ENCODE measurements at places on chromosomes 16 and 17. TPM values are rescaled to one million over a fixed set of nuclear protein-coding genes. Genes with fewer than 3 reads are reported as not detected.

DNA sequence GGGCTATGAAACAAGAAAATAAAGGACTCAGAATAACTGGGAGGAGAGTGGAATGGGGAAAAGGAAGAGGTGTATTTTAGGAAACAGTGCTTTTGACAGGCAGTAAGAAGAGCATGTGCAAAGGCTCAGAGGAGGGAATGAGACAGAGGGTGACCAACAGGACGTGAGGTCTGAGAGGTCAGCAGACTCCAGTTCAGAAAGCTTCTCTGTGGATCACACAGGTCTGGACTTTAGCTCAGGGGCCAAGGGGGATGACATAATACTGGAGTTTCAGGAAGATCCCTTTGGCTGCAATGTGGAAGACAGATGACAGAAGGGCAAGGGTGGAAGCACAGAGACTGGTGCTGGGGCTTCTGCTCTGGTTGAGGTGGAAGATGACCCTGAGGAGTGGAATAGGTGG, 489.9 kb upstream of the CDH5 start:
- DNase-seq, result no peak

GRCh38 chr17:8103549-8103948, 14.8 kb downstream of the ALOXE3 start:
- no peak for DNase-seq

DNA sequence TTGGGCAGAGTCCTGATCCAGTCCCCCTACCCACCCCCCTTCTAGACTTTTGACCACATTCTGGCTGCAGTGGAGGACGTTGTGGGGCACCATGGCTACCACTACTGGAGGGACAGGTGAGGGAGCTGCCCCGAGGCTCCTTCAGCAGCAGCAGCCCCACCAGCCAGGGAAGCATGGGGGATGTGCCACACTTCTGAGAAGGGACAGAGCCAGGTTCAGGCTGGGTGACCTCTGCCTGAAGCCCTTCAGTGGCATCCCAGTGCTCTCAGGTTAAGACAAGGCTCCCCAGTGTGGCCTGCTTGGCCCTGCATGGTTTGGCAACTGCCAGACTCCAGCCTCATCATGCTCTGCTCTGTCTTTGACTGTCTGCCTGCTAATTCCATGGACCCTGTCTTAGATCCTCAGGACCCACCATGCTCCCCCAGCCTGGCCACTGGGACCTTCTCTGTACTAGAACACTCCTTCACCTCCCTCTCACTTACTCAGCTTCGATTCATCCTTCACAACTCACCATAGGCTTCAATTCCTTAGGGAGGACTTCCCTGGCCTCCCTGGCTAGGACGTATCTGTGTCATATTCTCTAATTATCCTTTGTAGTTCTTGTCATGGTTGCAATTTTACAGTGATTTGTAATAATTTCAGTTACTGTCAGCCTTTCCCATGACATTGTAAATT, 8.8 kb downstream of the SLC9A5 start:
- no peak for DNase-seq

AMFR gene
- total RNA-seq, result 89.6 TPM

- no peak for DNase-seq
Observed at GRCh38 chr16:19180741-19181140, 12.7 kb downstream of the SYT17 start.

DNA sequence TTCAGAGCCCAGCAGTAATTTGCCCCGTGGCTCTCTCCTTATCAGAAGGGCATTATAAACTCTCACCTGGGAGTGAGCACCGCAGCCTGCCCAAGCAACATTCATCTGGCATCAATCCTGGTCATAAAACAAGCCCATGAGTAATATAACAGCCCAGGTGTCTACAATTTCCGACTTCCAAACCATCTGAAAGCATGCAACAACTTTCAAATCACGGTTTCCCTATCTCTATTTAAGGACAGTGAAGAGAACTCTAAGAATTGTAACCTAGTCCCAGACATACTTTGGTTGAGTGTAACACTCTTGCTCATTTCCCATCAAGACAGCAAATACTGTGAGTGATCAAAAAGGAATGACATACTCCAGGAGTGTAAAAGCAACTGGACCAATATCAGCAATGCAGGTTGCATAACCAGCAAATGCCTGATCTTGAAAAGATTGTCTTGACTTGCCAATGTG, 487.4 kb upstream of the SOX9 start:
- DNase-seq, result peak; percentile 56

- DNase-seq, result no peak
Observed at GRCh38 chr16:22693638-22694340, 120.2 kb upstream of the HS3ST2 start.

DNA sequence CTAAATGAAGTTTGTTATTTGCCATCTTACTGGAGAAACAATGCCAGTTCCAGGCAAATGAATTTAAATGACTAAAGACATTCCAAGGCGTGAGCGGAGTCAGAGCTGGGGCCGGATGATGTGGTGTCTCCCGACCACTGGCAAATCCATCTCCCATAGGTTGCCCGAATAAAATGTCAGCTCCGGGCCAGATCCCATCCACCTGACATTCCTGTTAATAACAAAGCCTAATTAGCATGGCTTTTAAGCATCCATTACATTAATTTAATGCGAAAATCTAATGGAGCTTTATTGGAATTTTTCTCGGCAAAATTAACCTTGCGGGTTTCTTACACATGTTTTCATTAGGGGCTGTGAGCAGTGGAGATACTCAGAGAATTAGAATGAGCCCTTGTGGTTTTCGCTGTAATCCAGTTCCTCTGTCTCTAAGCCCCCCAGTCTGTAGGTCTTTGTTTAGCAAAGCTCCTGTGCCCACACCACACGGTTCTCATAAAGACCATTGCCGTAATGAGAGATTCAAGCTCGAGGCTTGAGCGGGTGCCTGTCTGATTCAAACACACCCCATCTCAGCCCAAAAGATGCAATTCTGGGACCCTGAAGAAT, 123.3 kb downstream of the CCT6B start:
- DNase-seq, result no peak

DNA sequence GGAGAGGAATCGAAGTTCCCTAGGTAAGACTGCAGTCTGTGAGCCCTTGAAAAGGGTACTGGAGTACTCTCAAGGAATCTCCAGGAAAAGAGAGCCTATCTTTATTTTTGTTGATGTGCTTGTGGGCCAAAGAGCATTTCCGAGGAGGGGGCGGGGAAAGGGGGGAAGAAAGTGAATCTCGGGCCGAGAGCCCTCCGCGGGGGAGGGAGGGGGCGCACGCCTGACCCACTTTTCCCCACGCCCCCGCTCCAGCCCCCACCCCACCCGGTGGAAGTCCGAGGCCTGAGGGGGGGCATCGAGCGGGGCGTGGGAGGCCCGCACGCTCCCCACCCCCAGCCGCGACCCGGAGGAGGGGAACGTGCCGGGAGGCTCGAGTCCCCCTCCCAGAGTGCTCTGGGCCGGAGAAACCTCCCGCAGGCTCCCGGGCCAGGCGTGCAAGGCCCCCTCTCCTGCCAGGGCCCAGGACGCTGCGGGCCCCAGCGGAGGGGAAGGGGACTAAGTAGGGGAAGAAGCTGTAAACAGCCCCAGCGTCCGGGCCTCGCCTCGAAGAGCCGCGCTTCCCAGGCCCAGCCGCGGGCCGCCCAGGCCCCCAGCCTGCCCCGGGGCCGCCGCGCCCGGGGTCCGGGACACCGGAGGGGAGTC, 444 bp downstream of the HELZ start:
- no peak for DNase-seq

ABAT gene
- total RNA-seq, result 0.77 TPM

- DNase-seq, result no peak
Observed at GRCh38 chr17:48270899-48271298, 159.1 kb downstream of the SKAP1 start.

- DNase-seq, result no peak
Observed at GRCh38 chr17:49747632-49748031, 16.3 kb downstream of the FAM117A start.

DRC7 gene
- not detected for total RNA-seq

- DNase-seq, result no peak
Observed at GRCh38 chr16:83533193-83533592, 274.6 kb upstream of the HSBP1 start.

- DNase-seq, result no peak
Observed at GRCh38 chr17:41308251-41308917, 725 bp downstream of the KRTAP16-1 start.

DNA sequence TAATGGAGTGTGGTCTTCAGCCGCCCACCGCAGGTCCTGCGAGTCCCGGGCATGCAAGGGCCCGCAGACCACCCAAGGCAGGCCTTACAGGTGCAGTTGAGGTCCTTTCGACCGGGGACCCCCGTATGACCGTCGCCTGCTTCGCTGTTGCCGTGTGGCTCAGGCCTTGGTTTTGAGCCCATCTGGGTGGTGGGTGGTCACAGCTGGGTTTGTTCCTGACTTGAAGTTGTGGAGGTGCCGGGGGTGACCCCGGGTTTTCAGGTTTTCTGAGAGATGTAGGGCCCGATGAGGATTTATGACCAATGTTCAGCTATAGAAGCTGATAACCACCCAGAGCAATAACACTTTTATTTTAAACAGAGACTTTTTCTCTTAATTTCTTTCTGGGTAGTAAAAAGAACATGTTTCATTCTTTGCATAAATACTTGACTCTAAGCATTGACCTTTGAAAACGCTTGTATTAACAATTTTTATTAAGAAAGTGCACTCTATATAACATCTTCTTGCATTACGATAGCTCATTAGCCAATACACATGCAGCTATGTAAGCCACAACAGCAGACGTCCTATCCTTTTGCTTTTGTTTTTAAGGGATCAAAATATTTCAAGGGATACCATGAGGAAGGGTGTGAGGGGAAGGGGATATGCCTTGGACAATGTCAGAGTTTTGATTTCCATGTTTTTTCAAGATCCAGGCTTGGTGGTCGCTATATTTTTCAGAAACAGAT, 1.9 kb downstream of the FOXL1 start:
- DNase-seq, result no peak

PHF23 gene
- total RNA-seq, result 69.3 TPM

XYLT2 gene
- 28.5 TPM for total RNA-seq

ASGR1 gene
- 1.3 TPM for total RNA-seq

GRCh38 chr17:4503283-4504025, 4.8 kb downstream of the SPNS2 start:
- no peak for DNase-seq

DNA sequence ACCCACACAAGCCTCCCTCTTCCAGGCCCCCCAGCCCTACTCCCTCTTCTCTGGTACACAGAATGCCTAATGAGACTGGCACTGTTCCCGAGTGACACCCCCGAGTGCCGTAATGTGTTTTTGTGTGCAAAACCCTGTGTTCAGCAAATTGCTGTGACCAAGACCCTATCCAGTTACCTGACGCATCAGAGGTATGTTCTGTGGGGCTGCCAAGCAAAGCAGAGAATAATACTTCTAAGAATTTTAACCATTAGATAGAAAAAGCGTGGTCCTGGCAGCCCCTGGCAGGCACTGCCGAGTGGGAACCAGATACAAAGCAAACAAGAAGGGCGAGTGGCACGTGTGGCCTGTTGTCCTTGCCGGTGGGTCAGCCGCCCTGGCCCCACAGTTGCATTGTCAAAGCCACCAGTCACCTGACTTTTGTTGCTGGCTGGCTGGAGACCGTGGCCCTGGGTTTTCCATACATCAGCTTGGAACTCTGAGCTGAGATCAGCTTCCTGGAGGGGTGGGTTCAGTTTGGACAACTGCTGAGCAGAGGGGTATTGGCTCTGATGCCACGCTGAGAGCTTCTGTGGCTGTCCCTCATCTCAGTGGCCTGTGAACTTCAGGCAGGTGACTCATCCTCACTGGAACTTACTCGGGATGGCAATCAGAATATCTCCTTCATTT, 69.1 kb upstream of the BRD7 start:
- no peak for DNase-seq

GRCh38 chr16:5336941-5337340, 239.3 kb upstream of the EEF2KMT start:
- DNase-seq, result no peak

DNA sequence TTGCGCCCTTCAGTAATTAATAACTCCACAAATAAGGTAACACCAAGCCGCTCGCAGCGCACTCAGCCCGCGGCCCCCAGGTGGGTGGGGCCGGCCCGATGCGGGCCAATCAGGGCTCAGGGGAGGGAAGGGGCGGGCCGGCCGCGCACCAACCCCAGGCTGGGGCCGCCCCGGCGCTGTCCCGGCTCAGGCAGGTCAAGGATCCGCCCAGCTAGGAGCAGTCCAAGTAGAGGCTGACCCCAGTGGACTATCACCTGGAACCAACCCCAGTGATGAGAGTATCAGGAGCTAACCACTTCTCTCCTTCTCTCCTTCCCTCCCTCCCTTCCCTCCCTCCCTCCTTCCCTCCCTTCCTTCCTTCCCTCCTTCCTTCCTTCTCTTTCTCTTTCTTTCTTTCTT, 110.8 kb downstream of the C16orf78 start:
- DNase-seq, result no peak

KRT33B gene
- total RNA-seq, result not detected

KCNH4 gene
- total RNA-seq, result 1.5 TPM

KCNJ18 gene
- not detected for total RNA-seq

- DNase-seq, result no peak
Observed at GRCh38 chr16:81703177-81704155, 75.6 kb upstream of the PLCG2 start.

DNA sequence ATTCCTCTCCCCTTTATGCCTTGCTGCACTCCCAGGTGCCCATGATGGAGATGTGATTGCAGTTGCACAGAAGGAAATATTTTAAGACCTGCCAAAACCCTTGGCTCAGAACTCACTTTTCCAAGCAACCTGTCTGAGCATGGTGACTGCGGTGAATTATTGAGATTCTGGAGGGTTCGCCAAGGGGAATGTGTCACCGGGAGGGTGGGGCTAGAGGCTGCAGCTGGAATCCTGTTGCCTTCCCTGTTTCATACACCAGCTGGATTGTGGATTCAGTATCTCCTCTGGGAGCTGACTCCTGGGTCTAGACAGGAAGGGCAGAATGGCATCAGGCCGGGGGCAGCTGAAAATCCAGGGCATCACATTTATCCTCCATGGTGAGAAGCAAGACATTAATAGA, 527.2 kb downstream of the TMEM114 start:
- DNase-seq, result no peak

- DNase-seq, result no peak
Observed at GRCh38 chr16:87733190-87733589, 32.6 kb downstream of the KLHDC4 start.

GRCh38 chr17:68379177-68379510, 78.2 kb downstream of the WIPI1 start:
- no peak for DNase-seq

DNA sequence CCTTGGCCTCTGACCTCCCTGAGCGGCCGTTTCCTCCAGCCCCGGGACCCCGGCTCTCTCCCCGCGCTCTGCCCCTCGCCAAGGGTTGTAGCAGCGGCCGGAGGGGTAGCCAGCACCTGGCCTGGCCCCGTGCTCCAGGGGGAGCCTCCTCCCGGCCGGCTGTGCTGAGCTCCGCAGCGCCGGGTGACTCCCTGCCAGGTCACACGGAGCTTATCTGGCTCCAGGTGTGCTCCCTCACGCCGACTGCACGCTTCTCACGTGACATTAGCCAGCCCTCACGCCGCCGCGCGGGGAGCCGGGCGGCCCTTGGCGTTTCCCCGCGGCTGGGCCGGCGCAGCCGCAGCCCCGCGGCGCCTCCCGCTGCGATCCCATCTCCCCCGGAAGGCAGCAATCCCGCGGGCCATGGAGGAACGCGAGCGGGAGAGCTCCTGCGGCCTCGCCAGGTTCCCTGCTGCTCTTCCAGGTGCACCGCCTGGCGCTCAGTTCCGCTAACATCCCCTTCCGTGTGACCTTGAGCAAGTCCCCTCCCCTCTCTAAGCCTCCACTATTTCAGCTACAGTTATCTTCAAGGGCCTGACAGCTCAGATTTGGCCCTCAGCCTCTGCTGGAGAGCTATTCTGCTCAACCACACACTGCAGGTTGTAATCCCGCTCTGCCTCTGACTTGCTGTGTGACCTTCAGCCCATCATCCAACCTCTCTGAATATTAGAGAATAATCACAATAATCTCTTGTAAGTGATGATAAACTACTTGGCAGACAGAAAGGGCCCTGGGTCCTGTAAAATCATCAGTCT, 3.4 kb downstream of the MYO18A start:
- no peak for DNase-seq

TBC1D28 gene
- not detected for total RNA-seq

Data from Panc1 (cell line).